GM12891 (cell line): ENCODE measurements at places on chromosomes 2 and 18.

- DNase-seq: no peak
Measured at GRCh38 chr2:32290000-32290339, 12.3 kb downstream of the YIPF4 start.

DNA sequence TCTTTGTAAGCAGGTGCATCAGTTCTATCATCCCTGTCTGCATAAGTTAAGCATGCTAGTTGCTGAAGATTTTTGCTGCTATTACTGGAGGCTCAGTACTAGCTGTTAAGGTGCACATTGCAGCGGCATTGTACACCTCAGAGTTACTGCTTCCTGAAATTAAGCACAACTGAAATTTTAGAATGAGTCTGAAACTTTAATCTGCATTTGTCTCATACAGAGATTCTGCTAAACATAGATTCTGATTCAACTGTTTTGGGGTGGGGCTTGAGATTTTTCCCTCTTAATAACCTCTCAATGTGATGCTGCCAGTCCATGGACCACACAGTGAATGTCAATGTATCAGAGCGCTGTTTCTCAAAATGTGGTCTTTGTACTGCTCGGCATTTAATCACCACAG is 585.7 kb upstream of the GCFC2 start:
- no peak for DNase-seq

DNA sequence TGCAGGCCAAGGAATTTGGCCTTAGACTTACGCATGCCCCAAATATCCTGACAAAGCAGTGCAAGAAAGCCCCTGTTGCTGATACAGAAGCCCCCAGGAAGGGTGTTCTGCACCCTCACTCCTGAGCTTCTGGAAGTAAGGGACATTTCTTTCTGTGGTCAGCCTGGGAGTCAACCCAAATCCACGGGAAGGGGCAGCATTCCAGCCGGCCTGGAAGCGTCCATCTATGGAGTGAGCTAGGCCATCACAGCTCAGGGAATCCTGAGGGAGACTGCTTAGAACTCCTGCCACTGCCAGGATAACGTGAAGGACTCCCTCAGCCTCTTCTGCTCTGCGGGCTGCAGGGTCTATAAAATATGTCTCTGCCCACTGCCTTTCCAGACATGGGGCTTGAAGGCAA is 173.9 kb downstream of the ANAPC1 start:
- DNase-seq: no peak

GRCh38 chr2:105852066-105852465 is 107.4 kb downstream of the NCK2 start:
- DNase-seq: no peak

DNA sequence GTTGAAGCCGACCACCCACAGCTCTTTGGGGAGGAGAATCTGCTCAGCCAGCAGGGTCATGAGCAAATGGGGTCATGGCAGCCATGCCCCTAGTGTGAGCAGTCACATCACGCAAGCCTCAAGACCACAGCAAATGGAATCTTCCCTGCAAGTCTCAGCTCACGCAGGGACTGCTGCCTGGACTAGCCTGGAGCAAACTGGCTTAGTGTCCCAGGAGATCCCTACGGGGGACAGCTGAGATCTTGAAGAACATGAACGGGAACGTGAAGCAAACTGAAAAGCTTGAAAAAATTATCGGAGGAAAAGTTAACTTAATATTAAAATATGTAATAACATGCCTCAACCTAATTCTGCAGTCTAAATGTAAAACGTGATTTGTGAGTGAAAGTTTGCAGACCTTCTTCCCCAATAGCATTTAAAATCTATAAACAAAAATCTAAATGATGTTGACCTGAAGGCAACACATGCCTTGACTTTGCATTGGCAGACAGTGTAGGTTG is 118.4 kb downstream of the FAM124B start:
- DNase-seq: no peak

DNA sequence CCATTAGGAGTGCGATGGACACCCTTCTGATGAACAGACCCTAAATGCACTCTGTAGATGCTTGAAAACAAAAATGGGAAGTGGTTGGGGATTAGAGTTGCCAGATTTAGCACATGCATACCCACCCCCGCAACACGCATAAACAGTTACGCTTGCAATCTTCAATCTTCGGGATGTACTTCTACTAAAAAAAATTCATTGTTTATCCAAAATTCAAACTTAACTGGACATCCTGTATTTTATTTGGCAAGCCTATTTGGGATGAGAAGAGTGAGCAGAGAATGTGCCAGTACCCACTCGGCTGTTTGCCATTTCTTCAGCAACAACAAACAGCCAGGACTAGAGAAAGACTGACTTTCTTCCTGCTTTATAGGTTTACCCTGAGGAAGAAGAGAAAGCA is 18.4 kb downstream of the KIAA2012 start:
- no peak for DNase-seq

GRCh38 chr2:162885281-162886070 is 46.9 kb upstream of the KCNH7 start:
- DNase-seq: no peak

DNA sequence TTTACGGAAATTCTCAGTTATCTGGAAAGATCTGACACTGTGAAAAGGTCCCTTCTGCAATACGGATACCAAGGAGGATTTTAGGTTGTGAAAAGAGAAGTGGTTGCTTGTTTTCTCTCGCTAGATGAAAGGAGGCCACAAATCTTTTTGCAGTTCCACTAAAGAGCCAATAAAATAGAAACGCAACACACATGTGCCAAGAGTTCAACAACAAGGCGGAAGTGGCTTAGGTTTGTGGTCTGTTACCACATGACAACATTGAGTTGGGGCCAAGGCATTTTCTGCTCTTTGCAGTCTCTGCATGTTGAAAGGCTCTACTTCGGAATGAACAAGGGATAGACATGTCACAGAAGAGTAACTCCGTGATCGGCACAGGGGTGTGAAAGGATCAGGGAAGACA is 115.7 kb upstream of the OSR1 start:
- peak; percentile 4 for DNase-seq

DNA sequence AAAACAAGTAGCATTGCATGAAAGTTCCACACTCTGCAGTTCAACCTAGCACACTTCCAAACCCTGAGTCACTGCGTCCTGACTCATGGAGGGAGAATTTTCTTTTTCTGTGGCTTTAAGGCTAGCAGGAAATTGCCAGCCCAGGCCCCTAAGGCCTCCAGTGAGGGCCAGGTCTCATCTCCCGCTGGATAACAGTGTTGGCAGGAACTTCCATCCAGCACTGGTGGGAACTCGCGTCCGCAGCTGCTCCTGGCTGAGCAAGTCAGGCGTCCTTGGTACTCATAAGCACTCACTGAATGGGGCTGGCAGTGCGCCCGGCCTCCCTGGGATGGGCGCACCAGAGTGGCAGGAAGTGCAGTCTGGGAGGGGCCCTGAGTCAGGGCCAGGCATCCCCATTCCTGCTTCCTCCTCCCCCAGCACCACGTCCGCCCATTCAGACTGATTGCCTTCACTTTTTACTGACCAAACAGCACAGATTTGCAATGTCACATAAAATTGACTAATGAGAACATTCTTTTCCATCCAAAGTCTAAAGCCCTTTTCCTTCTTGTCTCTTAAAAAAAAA is 14.3 kb downstream of the MALL start:
- DNase-seq: no peak

DNA sequence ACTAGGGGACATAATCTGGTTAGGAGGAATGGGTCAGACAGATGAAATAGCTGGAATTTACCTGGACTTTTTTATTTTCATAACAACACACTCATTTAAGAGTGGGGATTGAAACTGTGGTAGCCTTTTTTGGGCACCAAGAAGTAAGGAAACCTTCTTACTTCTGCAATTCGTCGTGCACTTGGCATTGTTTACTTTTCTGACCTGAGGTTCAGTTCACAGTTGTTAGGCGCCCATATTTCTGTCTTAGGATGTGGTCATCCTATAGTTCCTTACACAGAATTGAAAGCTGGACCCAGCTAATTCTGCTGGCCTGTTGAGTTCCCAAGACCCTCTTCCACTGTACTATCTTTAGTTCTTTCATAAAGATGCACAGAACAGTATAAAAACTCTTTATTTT is 72.9 kb downstream of the TMX3 start:
- DNase-seq: no peak

GRCh38 chr2:196217116-196217515 is 45.7 kb upstream of the STK17B start:
- DNase-seq: no peak

DNA sequence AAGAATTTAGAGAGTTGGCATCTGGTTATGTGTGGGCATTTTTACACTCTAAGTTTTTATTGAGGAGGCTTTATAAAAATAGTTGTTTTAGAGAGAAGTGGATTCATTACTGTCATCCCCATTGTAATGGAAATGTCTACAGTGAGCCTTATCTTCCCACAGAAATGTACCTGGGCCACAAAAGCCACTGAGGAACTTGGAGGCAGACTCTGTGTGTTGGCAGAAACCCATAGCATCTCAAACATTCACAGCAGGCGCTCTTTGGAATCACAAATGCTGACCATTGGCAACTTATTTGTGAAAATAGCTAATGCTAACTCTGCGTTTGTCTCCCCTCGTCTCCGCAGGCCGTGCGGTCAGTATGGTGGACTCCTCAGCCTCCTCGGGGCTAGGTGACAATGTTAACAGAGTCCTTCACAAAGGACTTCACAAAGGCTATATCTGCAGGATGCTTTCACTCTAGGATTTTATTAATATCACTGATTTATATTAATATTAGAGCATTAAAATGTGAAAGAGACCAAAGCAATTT is 689.1 kb upstream of the POU3F3 start:
- DNase-seq: no peak

DNA sequence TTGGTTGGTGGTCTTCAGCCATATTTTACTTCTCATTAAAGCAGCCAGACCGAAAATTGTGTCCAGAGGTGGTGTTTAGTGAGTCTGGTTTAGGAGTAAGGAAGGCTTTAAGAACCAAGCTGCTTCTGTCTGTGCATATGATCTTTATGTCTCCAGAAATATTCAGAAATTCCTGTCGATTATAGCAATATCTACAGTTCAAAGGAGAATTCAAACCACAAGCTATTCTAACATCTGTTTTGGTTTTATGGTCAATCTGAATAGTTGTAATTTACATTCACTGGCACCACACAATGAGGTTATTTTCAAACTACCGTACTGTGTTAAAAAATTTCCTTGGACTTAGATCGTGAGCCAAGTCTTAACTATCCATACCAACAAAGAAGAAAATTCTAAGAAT is 11.3 kb downstream of the UPP2 start:
- DNase-seq: no peak

GRCh38 chr2:219362524-219363164 is 25.1 kb downstream of the DNPEP start:
- no peak for DNase-seq

GRCh38 chr2:46878886-46879285 is 36.7 kb downstream of the MCFD2 start:
- DNase-seq: no peak

DNA sequence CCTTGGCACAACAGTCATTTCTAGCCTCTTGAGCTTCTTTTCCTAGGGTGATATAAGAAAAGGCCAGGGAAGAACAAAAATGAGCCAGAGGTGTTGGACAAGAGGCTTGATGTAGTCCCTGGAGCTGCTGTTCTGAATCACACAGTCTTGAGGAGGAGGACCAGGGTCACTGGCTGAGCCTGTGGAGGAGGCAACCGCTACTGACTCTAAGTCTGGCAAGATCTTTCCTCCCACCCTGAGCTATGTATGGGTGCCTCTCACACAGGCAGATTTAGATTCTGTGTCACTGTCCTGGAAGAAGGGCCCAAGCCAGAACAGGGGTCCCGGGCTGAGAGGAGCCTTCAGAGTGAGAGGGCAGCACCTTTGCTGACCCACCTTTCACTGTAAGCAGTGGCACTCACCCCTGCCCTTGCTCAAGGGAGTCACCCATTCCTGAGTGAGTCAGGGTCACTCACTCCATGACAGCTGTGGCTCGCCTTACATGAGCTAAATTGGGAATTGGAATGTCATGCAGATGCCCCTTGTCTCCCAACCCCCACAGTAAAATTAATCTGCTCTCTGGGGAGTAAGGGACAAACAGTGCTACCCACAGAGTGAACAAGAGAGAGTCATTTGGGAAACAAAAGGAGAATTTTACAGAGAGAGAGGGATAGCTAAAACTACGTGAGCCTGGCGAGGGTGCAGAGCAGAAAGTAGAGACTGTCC is at the start of gene TRIM54:
Gene TRIM54, plus strand, starts transcription at position 575 of the 705 bp plus-strand sequence. CDS start 303 bp downstream, outside the sequence.
- DNase-seq: no peak

DNA sequence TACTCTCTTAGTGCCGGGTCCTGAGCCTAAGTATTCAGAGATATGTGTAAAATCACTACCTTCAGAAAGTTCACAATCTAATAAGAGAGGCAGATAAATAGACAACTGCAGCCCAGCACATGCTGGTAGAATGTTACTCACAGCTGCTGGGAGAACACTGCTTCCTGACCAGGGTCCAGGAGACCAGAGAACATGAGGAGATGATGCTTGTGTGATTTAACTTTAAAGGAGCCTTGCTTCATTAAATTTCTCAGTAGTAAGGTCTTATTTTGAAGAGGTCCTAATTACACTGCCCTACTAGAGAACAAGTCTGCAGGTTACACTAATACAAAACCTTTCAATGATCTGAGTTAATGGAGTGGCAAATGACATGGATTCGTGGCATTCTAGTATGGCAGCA is 209.9 kb upstream of the TRIB2 start:
- no peak for DNase-seq

GRCh38 chr18:22936515-22936914 is 3.4 kb downstream of the RBBP8 start:
- no peak for DNase-seq

- no peak for DNase-seq
Measured at GRCh38 chr2:109400102-109400501, 213.7 kb downstream of the SEPTIN10 start.

DNA sequence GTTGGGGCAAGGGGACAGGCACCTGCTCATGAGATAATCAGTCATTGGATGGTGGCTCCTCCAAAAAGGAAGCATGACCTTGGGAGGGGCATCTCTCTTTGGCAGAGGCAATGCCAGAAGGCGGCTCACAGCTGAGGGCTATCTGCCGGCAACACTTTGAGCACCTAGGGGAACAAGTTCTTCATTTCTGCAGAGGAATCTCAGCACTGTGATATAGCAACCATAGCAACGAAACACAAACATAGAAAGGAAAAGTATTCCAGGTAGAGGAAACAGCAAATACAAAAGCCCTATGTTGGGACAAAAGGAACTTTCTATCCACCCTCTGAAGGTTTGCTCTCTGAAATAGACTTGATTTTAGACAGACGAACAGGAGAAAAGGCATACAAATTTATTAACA is 89.1 kb upstream of the NEDD4L start:
- DNase-seq: no peak

- no peak for DNase-seq
Measured at GRCh38 chr18:61892683-61893308, at the start of gene RNF152. TSS of gene RNF152 (minus strand) at chr18:61893007. CDS start at chr18:61816463, 76,544 bp downstream.

DNA sequence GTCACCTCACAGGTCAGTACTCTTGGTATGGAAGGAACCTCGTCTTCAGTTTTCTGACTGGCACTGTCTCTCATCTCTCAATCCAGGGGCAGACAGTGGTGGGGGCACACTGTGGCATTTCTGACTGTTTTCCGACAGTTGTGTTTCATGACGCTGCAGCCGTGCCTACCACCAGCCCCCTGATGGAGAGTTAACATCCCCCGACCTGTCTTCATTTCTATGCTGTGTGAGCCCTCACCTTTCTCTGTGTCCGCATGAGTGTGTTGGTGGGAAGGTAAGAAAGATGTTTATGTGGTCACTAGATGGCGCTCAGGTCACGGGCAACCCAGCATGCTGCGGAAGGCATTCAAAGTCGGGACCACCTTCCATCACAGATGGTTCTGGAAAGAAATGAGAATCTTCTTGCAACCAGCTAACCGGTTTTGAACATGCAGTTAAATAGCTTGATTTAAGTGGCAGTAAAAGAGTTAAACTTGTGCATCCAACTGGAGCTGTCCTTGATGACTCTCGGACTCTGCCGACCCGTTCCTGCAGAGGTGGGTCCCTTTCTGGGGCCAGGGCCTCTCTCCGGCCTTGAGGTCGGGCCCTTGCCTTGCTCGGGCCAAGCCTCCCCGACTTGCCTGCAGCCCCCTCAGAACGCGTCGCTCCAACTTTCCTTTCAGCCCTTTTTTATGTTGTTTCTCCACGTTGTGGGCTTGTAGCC is 92.4 kb downstream of the DYSF start:
- DNase-seq: peak; percentile 56
